ENCODE measurements at places on chromosomes 5 and 9.

- peak; percentile 90 for DNase-seq
Measured at GRCh38 chr5:176578391-176578808, 29.3 kb downstream of the CDHR2 start.

- DNase-seq, result no peak
Measured at GRCh38 chr9:33329979-33330378, 39.7 kb downstream of the NFX1 start.

DNA sequence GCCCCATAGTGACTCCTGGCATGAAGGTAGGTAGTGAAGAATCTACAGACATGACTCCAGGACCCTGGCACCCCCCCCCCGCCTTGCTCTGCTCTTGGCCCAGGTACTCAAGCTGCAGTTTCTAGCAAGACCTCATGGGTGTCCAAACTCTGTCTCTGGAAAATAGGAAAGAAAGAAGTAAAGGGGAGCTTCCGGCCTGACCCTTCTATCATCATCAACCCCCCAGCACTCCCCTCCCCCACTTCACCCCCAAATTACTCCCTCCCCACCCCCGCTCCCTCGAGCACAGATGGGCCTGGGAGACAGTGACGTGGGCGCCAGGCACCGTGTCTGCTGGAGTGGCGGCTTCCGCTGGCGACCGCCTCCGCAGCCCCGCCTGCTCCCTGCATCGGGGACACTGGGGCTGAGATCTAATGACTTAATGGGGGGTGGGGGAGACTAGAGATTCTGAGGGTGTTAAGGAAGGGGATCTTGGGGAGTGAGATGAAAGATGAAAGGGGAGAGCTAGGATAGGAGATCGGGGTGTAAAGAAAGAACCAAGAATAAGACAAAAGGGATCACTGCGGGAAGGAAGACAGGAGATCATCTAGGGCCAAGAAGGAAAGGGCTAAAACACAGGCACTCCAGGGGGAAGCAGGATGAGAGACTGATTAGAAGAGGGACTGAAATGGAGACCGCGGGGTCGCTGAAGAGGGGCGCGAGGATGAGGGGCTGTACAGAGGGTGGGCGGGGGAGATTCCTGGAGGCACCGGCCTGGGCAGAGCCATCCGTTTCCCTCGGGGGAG is 1.1 kb upstream of the DNAJB5 start:
- no peak for DNase-seq

GRCh38 chr9:91503673-91504081 is 80.0 kb upstream of the NFIL3 start:
- no peak for DNase-seq

DNA sequence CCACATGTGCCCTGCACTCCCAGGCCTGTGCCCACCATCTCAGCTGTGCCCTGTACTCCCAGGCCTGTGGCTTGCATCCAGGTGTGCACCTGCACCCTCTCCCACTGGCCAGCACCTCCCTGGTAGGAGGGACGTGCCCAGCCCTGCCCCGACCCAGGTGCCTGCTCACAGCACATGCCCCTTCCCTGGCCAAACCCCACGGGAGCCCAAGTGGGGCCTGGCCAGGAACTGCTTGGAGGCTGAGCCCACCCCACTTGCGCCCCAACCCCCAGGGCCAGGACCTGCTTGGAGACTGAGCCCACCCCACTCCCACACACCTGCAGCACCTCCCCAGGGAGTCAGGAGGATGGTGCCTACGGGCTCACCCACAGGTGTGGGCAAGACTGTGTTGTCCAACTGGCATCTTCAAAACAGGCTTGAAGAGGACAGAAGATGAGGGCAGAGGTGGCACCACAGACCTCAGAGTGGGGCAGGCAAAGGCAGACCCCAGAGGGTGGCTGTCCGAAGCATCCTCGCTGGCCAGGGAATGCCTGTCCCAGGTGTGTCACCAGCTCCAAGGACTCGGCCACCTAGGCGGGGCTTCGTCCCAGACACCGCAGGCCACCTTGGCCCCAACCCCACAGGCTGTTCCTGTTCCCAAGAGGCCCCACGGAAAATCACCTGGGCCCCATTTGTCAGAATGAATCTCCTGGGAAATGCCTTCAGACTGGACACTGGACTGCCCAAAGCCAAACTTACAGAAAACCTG is 10.8 kb downstream of the ZDHHC11B start:
- DNase-seq, result no peak

GRCh38 chr9:137434498-137435380 is 6.4 kb downstream of the ENTPD8 start:
- DNase-seq, result no peak

DNA sequence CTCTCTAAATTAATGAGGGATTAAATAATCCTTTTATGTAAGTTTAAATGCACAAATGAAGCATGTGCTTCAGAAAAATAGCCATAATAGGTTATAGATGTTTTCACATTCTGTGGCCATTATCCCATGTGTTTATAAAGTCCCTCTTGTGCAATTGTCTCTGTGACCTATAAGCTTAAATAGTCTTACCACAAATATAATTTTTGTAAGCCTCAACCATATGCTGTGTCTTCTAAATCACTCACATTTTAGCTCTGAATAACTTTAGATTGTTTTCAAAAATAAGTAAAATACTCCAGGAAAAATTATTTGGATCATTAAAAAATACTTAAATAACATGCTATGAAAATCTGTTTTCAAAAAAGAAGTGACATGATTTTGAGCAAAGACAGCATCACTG is 1894.7 kb downstream of the MAT2B start:
- DNase-seq, result no peak

DNA sequence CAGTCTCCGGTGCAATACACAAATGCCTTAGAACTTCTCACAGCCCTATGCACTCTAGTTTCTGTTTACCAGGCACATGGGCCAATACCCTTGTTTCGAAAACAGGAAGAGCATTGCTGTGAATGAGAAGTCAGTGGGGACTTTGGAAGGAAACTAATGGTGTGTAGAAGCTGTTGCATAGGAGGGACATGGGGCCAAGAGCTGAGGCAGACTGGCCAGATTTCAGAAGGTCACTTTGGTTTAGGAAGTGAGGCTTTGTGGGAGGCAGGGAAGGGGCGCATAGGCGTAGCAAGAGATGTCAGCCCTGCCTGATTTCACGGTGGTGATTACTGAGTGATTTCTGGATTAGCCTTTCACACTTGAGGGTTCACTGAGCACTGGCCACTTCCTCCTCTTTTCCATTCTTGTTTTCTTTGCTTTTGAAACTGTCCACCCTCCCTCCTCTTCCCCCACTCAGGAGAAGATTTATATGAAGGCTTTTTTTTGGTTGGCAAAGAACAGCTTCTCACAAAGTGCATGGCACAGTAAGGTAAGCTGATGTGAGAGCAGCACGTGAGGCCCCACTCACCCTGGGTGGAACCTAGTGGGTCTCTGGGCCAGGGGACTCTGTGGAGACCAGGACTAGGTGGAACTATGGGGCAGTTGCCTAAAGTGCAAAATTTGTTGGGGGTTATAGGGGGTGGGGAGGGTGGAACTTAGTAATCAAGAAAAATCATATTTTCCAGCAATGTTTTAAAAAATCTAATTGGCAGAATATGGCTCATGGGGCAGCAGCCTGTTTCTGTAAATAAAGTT is 6.1 kb upstream of the TMEM252 start:
- DNase-seq, result no peak

DNA sequence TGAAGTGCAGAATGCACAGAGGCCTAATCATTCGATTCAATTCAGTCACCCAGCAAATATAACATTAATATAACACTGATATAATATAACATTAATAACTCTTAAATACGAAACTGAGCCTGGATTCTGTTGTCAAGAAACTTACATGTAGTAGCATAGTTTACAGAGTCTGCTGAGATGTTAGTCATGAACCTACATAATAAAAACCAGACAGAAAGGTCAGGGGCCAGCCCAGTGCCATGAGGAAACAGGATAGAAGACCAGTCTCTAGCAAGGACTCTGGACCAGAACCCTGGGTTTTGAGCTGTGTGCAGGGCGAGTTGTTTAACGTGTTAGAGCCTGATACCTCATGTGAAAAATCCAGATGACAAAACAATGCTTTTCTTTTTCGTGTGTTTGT is 234.7 kb downstream of the NR2F1-AS1 start:
- no peak for DNase-seq

DNA sequence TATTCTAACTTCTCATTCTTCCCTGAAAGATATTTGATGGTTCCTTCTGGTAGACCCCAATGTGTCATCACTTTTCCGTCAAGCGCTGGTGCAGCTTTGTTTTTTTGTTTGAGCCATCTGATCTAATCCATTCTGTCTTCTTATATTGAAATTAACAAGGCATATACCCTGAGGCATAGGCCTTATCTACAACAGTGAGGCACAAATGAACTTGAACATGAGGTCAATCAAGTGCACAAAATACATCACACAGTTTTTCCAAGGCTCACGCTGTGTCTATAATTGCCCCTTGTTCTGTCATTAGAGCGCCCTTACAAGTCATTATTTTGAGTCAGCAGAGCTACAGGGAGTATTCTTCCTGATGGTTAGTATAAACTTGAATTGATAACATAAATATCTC is 406.6 kb downstream of the MAT2B start:
- DNase-seq, result no peak

- no peak for DNase-seq
Measured at GRCh38 chr5:116675626-116675910, 100.9 kb upstream of the SEMA6A start.

DNA sequence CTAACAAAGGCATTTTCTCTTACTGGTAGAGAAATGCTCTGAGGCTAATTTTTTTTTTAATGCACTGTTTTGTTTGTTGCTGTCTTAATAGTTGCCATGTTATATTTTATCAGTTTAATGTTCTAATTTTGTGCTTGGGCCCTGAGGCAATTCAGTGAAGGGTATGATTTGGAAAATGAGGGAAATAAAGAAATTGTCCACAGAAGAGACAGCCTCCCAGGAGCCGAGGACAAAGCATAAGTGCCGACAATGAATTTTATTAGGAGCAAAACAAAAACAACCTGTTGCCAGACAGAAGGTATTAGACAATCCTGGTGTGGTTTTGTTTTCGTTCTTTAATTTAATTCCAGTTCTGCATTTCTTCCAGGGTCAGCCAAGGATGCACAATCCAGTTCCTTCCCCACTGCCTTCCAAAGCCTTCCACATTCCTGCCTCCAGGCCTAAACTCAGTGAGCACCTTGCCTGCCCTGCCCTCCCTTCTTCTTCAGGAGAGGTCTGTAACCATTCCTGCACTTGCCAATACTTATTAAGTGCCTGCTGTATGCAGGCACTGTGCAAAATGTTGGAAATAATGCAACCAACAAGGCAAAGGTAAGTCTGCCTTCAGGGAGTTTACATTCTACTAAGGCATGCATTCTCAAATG is 4.3 kb upstream of the TCOF1 start:
- no peak for DNase-seq

DNA sequence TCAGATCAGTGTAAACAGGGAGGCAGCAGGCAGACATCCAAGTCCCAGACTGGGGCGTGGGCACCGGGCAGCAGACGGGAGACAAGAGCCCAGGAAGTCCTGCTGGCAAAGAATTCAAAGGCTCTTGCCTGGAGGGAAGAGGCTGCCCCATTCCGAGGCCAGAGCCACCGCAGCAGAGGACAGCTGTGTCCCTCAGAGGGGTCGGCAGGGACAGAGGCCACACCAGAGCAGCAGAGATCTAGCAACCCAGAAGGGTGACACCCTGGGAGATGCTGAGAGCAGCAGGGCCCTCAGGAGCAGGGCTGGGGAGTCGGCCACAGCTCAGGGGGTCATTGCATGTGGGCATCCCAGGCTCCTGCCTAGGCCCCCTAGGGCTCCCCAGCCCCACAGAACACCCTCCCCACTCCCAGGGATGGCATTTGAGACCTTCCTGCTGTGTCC is 29.1 kb downstream of the ADAMTS2 start:
- DNase-seq, result no peak

DNA sequence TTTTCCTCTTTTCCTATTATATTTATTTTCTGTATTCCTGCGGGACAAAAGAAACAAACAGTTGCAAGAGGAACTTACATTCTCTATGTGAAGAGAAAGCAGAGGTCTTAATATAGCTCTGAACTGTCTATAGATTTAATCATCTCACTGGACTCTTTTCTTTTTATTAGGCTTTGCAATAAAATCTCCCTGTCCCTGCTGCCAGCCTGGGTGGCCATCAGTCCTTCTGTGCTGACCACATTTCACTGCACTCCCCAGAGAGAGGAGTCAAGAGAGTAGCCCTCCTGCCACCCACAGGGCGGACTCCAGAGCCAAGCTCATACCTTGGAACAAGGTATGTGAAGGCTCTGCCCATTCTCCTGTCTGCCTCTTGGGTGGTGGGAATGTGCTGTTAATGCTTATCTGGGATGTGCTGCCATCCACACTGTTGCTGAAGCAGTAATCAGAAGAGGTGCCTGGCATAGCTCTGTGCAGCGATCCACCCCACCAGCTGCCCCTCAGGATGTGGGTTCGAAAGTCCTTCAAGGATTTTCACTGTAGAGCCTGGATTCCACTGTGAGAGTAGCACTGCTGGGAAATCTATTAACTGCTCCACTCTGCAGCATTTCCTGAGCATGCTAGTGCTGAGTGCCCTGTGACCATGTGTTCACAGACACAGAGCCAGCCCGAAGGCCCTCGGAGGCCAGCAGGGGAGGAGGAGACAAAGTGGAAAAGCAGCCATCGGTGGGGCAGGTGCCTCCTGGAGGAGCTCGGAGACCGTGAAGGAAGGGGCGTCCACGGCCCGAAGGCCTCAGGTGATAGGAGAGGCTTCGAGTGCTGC is 334.6 kb downstream of the MED10 start:
- DNase-seq, result no peak

DNA sequence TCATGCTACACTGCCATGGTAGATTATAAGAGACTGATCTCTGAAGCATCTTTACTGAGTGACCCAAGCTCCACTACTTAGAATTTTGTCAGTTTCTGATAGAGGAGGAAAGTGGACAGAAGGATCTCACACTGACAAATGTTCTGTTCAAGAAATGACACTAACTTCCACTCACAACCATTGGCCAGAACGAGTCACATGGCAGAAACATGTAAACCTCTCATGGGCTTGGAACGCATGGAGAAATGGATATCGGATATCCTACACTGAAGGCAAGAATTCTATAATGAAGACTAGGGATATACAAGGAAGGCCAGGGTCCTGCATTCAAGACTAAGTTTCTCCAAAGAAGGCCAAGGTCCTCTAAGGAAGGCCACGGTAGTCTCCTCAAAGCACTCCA is 31.1 kb downstream of the EGFLAM start:
- no peak for DNase-seq

GRCh38 chr9:11432361-11432760 is 819.6 kb upstream of the PTPRD start:
- no peak for DNase-seq

GRCh38 chr5:40223884-40224402 is 455.8 kb upstream of the PTGER4 start:
- DNase-seq, result no peak

DNA sequence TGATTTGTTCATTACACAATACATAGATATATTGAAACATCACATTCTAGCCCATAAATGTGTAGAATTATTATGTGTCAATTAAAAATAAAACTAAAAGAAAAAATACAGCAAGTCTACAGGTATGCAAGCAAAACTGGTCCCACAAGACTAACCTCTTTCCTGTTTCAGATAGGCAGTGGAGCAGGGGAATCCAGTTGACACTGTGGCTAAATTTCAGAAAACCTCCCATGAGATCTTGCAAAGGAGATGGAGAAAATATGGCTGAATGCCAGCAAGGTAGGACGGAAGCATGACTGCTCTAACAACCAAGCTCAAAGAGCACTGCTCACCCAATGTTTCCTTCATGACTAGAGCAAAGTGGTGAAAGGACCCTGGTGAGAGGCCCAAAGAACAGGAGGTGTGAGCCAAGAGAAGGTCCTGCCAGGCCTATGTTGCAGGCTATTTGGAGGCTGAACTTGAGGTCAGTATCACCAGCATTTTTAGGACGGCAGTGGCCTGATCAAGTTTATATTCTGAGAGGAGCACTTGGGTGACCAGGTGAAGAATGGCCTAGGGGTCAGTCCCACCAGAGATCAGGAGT is 1.1 kb upstream of the SH3TC2 start:
- no peak for DNase-seq
